Left lobe of liver (tissue), 2 donors: ENCODE measurements at places on chromosomes 16 and 17.
A peak's percentile ranks its signal among the peaks of the same experiment; 100 is the strongest.

- DNase-seq: no peak
Measured at GRCh38 chr17:2902546-2902945, 106.3 kb downstream of the RAP1GAP2 start.

- no peak for DNase-seq
Measured at GRCh38 chr16:11372829-11373306, 27.6 kb downstream of the RMI2 start.

DNA sequence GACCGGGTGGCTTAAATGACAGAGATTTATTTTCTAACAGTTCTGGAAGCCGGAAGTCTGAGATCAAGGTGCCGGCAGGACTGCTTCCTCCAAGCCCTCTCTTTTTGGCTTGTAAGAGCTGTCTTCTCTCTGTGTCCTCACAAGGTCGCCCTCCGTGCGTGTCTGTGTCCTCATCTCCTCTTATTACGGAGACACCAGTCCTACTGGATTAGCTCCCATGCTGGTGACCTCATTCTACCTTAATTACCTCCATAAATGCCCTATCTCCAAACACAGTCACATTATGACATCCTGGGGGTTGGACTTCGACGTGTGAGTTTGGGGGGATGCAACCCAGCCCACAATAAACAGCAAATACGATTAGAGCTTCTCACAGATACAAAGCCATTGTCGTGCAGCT lies 161.5 kb downstream of the FOXL1 start:
- DNase-seq: no peak

DNA sequence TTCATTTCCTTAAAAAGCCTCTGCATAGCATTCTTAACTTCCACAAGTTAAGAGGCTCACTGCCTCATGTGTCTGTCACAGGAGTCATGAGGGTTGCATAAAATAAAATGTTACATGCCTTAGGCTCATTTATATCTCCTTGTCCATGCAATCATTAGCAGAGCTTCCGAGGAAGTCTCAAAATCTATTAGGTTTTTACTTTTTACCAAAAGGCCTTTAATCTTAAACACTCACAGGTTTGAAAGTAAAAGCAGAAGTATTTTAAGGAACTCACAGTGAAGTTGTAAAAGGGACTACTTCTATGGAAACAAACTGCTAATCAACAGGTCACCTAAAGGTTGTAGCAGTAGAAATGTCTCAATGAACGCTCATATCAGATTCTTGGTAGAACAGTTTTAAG lies 5.2 kb upstream of the ATP6V0A1 start:
- no peak for DNase-seq

GRCh38 chr17:5823219-5823618 lies 238.9 kb upstream of the NLRP1 start:
- DNase-seq: no peak

- DNase-seq: no peak
Measured at GRCh38 chr17:48068491-48068961, 20.4 kb downstream of the NFE2L1 start.

- DNase-seq: no peak
Measured at GRCh38 chr17:76416457-76416856, 32.0 kb downstream of the SPHK1 start.

- DNase-seq: no peak
Measured at GRCh38 chr16:69233124-69233523, 46.2 kb downstream of the SNTB2 start.

- peak; percentile 6 for DNase-seq
Measured at GRCh38 chr17:29379084-29379991, 10.8 kb upstream of the TAOK1 start.

DNA sequence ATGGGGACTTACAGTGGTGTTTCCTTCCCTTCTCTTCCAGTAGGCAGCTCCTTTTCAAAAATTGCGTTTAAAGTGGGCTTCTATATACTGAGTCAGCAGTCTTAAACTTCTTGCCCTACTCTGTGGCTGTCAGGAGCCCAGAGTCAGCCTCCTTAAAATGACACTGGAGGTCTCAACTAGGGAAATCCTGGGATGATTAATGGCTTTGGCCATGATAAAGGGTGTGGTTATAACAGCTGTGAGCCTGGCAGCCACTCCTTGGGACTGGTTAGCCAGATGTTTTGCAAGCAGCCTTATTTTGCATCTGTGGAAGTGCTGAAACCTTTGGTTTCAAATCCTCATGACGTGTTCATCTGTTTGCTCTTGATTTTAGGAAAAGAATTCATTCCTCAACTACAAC lies 25.0 kb downstream of the TAC4 start:
- no peak for DNase-seq

DNA sequence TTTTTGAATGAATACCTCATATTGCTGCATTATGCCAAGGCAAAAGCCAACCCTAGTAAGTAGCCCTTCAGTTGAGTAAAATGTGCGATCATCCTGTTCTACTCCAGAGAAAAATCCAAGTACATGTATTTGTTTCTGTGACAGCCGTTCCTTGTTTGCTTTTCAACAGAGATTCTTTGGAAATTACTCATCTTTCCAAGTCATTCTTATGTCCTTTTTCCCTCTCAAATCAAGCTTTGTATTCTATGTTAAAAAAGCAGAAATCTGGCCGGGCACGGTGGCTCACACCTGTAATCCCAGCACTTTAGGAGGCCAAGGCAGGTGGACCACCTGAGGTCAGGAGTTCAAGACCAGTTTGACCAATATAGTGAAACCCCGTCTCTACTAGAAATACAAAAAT lies 112.9 kb upstream of the HAS3 start:
- no peak for DNase-seq

GRCh38 chr16:77680496-77680895 lies 41.8 kb upstream of the NUDT7 start:
- no peak for DNase-seq

DNA sequence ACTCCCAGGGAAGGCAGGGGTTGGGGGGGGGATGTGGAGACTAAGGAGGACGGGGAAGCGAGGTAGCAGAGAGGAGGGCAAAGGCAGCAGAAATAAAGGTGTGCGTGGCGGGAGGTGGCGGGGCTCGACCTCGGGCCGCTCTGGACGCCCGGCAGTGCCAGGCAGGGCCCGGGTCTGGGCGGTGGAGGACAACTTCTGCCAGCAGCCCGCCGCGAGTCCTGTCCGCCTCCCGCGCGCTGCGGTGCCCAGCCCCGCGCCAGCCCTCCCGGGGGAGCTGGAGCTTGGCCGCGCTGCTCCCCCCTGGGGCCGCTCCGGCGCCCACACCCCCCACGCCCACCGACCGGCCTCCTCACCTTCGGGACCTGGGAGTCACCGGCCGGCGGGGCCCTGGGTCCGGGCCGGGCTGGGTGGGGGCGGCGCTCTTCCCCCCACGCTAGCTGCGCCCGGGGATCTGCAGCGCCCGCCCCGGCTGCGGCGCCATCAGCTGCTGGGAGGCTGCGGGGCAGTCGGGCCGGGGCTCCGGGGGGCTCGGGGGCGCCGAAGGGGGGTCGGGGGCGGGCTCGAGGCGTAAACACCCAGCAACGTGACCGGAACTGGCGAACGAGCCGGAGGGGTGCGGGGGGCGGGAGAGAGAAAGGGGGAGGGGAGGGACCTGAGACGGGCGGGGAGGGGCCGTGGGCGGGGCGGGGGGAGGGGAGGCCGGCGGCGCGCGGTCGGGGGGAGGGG lies at the start of gene CCDC92B:
Gene CCDC92B (minus strand): TSS at position 595 of the 726 bp plus-strand sequence. CDS start 14,507 bp downstream, outside the sequence.
- no peak for DNase-seq

- no peak for DNase-seq
Measured at GRCh38 chr16:50363656-50364055, 5.1 kb downstream of the BRD7 start.

DNA sequence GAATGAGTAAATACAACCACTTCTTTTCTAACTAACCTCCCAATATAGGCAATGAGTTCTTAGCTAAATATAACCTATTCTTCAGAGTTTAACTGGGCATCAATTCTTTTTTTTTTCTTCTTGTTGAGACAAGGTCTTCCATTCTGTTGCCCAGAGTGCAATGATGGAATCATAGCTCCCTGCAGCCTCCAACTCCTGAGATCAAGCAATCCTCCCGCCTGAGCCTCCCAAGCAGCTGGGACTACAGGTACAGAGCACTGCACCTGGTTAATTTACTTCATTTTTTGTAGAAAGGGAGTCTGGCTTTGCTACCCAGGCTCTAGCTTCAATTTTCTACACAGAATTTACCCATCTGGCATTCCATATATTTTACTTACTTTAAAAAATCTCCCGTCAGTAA lies 1.1 kb downstream of the METTL16 start:
- no peak for DNase-seq

- peak; percentile 54 for DNase-seq
Measured at GRCh38 chr17:46822388-46822921, 4.0 kb upstream of the WNT3 start.

- DNase-seq: no peak
Measured at GRCh38 chr17:75693500-75694481, 26.7 kb downstream of the SAP30BP start.

GRCh38 chr17:66481271-66481670 lies 178.9 kb downstream of the PRKCA start:
- DNase-seq: no peak

DNA sequence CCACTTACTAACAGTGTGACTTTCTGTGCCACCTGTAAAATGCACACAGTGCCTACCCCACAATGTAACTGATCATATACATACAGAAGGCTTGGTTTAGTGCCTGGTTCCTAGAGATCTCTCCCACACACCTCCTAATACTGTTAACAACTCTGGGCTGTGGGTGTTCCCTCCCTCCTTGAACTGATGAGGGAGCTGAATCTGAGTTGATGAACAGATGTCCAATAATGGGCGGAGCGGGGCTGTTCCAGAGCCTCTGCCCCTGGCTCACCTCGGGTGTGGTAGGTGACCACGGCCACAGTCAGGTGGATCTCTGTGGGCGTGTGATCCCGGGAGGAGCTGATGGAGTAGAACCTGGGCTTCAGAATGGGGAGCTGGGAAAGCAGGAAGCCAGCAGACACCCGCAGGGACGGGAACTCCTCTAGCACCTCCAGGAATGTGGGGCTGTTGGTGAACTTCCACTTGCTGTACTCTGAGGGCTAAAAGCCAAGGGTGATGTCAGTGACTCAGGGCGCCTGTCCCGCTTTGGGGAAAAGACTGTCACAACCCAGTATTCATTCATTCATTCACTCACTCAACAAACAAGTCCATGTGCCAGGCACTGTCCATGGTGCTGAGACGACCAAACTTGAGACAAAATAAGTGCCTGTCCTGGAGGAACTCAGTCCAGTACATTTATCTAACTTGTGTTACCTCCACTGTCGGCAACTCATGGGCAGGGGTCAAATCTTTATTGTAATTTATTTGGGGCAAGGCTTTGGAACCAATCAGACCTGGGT lies 37.6 kb downstream of the NOS2 start:
- no peak for DNase-seq

DNA sequence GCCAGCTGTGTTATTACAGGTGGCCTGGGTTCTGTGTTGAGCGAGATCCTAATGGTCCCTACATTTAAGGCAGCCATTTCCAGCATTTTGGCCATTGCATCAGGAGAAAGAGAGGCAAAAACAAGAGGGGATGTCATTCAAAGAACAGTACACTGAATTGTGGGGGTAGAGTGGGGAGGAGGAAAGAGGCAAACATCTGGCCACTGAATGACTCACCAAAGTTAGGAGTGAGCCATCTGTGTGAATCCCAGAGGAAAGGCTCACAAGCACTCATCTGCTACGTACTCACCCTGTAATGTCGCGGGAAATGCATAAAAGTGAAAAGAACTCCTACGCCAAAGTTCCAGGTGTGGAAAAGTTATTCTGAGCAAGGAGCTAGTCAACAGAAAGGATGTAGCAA lies 16.7 kb downstream of the KRABD2 start:
- no peak for DNase-seq

GRCh38 chr16:84813141-84813934 lies 6.4 kb upstream of the CRISPLD2 start:
- DNase-seq: no peak

GRCh38 chr16:31877876-31878642 lies 4.5 kb downstream of the ZNF267 start:
- no peak for DNase-seq

DNA sequence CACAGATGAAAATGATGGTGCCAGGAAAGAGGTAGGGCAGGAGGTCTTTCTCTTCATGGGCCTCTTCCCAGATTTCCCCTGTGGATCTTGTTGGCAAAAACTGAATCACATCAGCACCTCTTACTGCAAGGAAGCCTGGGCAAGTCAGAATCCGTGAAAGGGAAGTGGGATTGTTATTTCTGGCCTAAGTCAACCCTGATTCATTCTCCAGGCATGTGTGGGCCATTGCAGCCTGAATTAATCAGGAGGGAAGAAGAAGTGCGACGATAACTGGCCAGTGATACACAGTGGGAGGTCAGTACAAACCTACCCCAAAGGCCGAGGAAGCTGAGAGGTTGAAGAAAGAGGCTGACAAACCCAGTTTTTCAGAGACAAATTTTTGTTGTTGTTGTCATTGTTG lies 17.9 kb upstream of the NSMCE1 start:
- DNase-seq: peak; percentile 35

DNA sequence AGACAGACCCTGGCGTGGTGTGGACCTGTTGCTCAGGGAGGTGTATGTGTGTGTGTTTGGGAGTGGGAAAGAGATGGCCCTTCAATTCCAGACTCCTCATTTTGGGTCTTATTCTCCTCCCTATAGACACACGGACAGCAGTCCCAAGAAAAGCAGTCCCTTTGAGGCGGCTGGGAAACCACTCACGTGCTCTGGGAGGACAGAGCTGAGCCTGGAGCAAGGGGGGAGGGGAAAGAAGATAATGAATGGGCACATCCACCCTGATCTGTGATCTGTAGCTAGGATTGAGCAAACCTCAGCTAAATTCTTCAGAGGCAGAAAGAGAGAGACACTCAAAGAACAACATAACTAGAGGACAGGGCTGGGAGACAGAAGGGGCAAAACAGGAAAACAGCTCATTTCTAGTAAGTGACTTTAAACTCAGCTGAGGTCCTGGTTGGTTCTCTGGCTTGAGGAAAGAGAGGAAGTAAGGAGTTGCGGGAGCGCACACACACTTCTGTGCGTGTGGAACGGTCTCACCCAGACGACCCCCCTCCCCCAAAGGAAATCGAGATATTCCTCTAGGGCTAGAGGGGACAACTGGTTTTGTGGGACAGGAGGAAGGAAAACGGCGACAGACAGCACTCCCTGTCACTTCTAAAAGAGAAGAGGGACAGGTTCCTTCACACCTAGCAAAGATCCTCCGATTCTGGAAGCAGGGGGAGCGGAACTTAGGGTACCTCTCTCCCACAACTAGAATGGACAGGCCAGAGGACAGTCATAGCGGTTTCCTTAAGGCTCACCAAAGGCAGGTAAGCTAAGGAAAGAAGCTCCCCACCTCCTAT lies 658 bp downstream of the RAB5C start:
- no peak for DNase-seq

- DNase-seq: peak; percentile 69
Measured at GRCh38 chr16:52488837-52489289, 58.1 kb downstream of the TOX3 start.
